NCI-H446 (cell line): ENCODE measurements at places on chromosomes 5 and 9.

DNA sequence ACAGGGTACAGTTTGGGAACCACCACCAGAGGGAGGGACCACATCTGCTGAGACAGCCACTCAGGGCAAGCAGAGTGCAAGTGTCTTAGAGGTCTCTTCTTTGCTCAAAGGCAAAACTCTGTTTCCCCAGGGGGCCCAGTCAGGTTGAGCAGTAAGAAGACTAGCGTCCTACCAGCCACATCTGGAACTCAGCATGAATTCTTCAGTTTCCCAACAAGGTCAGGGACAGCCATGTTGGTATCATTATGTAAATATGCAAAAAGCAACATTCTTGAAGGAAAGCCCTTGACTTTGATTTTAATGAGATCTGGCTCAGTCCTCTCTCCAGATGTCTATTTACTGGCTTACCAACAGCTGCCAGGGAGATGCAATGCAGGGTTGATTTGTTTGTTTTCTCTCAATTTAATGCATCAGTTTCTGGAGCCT, 46.7 kb downstream of the TGFBI start:
- no peak for DNase-seq

DNA sequence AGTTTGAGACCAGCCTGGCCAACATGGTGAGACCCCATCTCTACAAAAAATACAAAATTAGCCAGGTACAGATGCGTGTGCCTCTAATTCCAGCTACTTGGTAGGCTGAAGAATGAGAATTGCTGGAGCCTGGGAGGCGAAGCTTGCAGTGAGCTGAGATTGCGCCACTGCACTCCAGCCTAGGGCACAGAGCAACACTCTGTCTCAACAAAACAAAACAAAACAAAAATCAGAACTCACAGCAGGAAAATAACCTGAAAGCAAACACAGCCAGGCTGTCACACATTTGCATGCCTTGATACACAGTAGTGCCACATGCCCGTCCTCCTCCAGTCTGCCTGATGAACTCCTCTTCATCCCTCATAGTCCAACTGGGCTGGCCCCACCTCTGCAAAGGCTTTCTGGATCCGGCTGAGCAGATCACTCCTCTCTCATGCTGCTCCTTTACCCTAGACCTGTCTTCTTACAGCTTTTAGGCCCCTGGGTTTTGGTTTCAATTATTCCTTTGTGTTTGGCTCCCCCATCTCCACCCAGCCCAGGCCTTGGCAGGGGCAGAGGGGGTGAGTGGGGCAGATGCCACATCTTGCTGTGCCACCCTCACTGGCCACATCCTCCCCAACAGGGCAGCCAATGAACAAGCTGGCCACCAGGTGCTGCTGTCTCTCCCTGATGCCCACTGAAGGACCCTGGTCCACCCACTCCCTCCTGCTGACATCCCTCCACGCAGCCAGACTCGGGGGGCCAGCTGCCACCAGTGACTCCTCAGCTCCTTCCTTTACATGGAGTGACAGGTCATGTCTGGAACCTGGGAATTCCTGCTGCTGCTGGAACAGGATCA, 62.0 kb upstream of the GGTA1 start:
- no peak for DNase-seq

DNA sequence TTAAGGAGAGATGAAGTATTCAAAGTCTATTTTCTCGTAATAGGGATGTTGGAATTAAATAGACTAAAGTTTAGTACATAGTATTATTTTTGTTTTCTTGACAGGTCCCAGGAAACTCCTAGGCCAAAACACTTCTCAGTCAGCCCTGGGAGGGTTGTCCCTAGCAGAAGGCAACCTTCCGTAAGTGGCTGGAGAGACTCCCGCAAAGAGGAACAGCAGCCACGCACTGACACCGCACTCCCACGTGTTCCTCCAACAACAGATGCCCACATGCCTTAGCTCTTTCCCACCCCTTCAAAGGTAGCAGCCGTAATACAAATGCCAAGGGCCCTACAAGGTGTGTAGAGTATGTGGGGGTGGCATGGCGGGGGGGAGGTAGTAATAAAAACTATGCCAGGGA, 28.4 kb downstream of the PCDHGC5 start:
- DNase-seq = no peak

- DNase-seq = no peak
Measured at GRCh38 chr5:124990723-124991122, 244.3 kb upstream of the ZNF608 start.

DNA sequence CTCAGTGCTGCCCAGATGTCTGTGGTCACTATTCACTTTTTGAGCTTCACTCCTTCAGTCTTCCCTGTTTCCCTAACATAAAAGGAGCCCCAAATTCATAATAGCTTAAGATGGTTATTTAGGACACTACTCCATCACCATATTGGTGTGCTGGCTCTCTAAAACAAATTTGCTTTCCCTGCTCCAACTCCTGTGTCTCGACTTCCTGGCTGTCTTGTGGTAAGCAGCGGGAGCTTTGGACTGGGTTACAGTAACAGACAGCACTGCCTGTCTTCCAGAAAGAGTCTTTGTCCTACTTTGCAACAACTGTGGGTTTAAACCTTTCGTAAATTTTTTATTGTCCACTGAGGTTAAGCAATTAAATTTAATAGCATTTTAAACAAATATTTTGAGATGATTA, 389.4 kb downstream of the CDH9 start:
- DNase-seq = peak; percentile 60

DNA sequence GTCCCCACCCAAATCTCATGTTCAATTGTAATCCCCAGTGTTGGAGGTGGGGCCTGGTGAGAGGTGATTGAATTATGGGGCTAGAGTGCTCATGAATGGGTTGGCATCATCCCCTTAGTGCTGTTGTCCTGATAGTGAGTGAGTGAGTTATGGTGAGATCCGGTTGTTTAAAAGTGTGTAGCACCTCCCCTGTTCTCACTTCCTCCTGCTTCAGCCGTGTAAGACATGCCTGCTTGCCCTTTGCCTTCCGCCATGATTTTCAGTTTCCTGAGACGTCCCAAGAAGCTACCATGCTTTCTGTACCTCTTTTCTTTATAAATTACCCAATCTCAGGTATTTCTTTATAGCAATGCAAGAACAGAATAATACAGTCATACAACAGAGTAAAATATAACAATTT, 742 bp upstream of the LECT2 start:
- no peak for DNase-seq

DNA sequence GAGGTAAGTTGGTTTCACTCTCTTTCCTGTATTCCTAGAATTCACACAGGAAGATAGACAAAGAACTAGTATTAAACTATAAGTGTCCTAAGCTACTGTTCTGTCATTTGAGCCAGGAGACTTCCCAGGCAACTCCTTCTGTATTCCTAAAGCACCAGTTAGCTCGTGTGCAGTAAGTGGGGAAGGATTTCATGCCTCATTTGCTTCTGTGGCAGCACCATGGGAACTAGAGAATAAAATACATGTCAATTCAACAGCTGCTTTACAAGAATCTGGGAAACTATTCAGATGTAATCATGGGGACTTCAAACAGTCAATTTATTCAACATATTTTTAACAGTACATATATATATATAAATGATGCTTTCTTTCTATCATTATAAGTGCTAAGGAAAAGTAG, 762.3 kb downstream of the PRELID2 start:
- DNase-seq = no peak

DNA sequence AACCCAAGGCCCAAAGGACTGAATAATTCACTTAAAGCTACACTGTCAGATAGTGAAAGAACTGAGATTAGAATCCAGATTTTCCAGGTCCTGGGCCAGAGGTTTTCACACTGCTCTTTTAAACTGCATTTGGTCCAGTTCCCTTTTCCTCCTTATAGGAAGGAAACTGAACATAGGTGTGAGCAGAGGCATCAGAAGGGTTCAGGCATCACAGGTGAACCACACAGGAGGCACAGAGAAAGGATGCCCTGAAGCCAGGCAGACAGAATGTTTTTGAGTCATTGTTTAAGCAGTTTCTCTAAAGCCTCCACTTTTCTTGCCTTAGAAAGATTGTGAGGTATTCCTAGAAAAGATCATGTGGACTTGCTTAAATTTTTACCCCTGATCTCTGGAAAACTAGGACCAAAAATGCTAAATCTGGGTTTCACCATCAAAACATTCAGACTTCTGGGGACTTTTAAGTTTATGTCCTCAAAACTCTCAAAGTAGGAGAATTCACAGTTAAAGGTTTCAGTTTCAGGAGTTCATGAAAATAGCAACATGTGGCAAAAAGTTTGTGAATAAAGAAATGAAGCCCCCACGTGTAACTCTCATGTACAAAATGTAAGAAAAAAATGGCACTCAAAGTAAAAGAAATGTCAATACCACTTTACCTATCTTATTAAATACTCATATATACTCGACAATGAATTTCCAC, 386.1 kb downstream of the NTRK2 start:
- DNase-seq = no peak

DNA sequence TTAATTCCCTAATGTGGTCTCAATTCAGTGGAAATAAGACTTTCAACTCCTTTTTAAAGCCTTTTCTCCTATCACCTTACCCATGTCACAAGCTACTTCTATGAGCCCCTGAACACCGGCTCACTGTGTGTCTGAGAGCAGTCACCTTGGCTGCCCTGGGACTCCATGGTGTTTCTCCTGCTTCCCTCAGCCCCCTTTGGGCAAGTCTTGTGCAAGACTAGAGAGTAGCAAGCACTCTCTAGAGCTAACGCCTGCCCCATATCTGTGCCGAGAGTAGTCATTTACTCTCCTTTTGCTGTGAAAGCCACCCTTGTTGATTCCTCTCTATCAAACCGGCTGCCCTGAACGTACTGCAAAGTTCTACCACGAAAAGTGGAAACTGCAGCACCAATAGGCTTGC, 77.9 kb upstream of the DAB2 start:
- no peak for DNase-seq

DNA sequence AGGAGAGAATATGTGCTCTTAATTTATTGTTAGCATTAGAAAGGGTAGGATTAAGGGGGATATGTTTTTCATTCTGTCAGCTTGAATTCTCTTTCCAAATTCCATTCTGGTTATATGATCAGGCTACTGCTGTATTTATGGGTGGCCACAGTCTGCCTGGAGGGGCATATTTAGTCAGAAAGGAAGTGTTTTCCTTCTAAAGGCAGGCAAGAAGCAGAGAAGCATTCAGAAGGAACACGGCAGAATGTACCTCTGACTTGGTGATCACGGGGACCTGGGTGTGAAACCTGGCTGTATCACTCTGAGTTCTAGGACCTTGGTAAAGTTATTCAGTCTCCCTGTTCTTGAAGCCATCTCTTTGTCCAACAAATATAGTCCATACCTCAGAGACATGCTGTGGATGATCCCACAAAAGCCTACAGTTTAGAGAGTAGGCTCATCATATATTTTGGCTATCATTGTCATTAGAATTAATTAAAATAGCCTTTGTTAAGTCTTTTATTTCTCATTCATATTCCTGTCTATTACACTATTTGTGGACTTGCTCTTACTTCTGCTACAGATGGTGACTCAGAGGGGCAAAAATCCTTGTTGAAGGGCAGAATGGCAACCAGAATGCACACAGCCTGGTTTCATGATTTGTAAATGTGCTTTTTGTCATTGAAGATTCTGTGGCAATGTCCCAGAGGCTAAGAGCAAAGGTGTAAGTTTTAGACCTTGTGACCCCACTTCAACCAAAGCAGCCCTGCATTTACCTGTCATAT, 2.7 kb downstream of the TNC start:
- DNase-seq = no peak

GRCh38 chr5:95827892-95828246, 5.3 kb upstream of the GLRX start:
- DNase-seq = no peak

GRCh38 chr5:77852514-77853352, 76.6 kb upstream of the TBCA start:
- no peak for DNase-seq

GRCh38 chr5:6713274-6714225, at the start of gene TENT4A:
Gene TENT4A, plus strand, starts transcription at chr5:6713432. Its CDS starts 552 bp downstream, at chr5:6713984.
- DNase-seq = no peak

DNA sequence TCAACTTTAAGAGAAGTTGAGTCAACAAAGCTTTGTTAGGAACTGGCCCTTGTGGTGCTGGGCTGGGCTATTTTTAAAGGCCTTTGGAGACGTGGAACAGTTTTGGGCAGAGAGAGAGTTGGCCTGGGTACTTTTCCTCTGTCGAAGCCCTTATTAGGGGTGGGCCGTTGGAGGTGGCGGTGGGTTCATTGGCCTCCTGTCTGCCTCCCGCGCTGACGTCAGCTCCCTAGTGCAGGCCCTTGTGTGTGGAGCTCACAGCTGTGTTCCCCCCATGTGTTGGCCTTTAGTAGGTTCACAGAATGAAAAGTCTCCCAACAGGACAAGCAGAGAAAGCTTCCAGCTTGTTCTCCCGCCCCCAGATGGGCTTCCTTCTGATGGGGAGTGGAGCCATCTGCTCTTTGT, 2.7 kb downstream of the NCS1 start:
- DNase-seq = no peak

GRCh38 chr5:135551593-135552447, 16.1 kb upstream of the NEUROG1 start:
- peak; percentile 84 for DNase-seq

DNA sequence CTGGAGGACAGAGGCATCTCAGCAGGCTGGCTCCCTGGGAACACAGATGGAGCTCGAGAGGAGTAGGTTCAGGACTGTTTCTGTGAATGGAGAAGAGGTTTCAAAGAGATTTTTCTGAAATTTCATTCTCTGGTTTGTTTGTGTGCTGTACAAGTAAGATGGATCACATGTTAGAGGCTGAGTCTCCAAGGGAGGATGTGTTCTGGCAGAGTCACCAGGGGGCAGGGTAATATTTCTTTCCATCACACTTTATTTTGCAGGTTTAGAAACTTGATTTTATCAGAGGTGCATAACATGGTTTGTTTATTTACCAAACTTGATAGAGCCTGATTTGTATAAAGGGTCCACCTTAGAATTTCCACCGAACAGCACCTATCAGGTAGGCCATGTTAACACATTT, 69.2 kb upstream of the ARL15 start:
- DNase-seq = no peak

DNA sequence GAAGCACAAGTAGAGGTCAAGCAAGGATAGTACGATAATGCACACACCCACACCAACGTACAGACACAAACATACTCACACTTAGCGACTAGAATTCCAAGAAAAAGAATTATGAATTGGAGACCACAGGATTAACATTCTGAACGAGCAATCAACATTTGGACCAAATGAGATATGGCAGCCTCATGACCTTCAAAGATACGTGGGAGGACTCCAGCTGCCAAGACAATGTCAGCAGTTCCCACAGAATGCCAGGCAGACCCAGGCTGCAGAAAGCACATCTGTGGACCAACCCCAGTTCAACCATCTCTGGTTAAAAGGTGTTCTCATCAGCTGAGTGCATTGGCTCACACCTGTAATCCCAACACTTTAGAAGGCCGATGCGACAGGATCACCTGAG, 187.6 kb upstream of the GRAMD2B start:
- DNase-seq = no peak

- no peak for DNase-seq
Measured at GRCh38 chr9:126556560-126557250, 57.0 kb upstream of the LMX1B start.

GRCh38 chr5:168288349-168289245, 2.8 kb upstream of the WWC1 start:
- DNase-seq = no peak

DNA sequence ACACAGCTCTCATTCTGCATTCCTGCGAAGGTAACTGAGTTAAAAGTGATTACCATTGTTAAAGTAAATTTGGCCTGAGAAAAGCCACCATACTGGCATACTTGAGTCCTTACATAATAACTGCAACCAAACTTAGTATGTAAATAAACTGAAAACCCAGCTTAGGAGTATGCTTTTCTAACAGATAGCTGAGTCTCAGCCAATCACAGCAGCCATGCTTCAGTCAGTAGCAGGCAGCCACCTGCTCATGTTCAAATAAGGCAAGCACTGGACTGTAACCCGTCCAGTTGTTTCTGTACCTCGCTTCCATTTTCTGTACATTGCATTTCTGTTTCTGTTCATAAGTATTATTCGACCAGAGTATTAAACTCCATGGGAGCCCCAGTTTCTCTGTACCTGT, 58.6 kb downstream of the GCNT4 start:
- no peak for DNase-seq
